ENCODE measurements at places on chromosomes 5 and 9.

DNA sequence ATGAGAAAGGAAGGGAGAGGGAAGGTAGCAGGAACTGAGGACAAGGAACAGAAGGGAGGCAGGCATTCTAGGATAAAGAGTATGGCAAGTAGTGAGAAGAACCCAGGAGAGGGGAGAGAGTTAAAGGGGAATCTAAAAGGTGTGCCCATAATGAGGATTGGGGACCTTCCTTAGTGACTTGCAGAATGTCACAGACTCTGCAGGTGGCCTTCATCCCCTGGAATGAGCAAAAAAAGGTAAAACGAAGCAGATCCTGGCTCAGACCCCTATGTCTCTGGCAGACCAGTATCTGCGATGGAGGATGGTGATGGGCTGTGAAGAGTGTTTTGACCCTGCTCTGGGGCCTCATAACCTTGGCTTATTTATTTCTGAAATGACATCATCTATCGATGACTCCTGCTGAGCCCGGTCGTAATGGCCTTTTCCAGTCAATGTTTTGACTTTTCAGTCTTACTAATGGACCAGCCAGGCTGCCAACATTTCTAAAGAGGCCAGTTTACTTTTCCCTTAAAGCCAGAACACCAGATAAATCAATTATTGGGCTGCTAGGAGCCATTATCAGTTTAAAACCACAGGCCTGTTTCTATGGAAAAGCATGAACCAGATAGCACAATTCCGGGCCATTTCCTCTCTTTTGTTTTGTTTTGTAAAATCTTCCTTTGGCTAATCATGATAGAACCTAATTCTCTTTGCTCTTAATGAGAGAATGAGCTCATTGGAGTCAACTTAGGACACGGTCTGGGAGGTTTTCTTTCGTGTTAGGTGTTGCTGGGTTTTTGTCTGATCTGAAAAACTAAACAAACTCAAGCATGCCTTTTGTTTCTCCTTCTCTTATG lies 3.1 kb downstream of the TMOD1 start:
- no peak for DNase-seq

DNA sequence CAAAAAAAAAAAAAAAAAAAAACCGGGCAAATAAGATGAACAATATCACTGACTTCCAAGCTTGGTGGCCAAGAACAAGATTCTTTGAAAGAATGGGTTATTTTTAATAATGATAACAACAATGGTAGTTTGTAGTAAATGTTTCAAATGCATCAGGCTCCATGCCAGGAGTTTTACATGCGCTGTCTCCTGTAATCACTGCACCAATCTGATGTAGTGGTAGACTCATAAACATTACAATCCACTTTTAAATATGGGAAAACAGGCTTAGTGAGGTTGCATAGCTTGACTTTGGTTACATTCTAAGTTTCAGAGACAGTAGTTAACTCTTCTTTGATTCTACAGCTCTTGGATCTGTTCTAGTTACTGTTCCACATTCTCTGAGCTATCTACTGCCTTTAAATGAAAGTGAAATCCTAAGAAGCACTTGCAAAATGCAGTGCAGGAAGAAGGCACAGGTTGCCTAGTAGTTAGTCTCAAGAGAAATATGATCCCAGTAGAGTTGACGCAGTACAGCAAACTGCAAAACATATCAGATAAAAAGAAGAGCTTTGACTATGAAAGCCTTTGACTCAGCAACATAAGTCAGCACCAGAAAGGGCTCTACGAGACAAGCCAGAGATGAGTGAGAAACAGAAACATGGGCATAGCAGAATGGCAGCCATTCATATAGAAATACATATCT lies 62.1 kb downstream of the PDE4D start:
- DNase-seq, result no peak

- no peak for DNase-seq
These were observed 44.1 kb upstream of the SUB1 start for GRCh38 chr5:32541241-32541640.

DNA sequence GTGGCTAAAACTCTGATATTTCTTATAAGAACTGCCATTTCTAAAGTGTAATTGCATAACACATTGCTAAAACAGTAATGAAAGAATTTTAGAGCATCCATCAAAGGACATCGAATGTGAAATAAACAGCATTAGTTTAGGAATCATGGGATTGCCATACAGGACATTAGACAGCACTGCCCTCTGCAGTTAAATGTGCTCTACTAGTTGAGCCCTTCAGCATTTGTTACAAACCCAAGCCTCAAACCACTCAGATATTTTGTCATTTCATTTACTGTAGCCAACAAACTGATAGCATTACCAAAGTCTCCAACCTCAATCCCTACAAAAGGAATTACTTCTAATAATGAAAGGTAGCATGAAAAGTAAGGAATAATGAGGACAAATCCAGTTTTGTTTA lies 116.8 kb upstream of the COX7C start:
- DNase-seq, result no peak

DNA sequence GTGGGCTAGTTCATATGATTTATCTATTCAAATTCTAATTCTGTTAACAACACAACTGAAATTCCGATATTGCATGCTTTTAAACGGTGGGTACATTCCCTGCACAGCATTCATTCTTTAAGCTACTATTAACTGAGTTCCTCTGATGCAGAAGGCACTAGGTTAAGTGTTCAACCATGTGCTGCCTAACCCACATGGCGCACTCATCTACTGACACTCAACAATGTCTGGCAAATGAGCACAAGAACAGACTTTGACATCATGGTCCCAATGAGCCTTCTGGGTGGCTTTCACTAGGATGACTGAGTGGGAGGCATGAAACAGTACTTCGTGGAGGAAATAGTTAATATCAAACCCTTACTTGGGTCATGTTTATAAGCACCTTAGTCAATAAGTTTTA lies 10.2 kb downstream of the NREP start:
- DNase-seq, result no peak

- no peak for DNase-seq
These were observed 35.5 kb upstream of the ASS1 start for GRCh38 chr9:130409246-130409645.

GRCh38 chr9:127005770-127006314 lies 91.3 kb downstream of the RALGPS1 start:
- no peak for DNase-seq

- no peak for DNase-seq
These were observed 109.8 kb upstream of the TBC1D2 start for GRCh38 chr9:98365227-98365669.

DNA sequence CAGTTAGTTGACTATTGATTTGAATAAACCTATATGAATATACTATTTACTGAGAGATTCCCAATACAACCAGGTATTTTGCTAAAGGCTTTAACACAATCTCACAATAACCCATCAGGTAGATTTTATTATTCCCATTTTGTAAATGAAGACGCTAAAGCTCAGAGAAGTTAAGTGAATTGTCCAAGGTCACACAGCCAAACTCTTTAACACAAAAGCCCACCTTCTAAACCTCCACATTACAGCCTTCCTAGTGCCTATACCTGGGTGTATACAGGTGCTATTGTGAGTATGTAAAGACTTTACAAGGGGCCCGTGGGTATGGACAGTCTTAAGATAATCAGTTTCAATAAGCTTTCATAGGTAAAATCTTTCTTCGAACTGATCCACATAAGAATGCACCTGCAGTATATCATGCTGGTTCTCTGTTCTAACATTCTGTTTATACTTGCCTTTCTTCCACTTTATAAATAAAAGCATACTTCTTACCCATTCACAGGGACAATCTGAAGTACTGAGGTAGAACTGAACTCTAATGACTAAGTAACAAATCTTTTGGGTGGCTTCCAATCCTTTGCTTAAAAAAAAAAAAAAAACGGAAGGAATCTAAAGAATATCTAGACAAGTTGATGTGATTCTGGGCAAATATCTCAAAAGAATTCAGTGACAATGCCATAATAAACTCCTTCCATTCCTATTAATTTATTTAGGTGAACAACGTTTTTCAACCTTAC lies 59.1 kb downstream of the PJA2 start:
- no peak for DNase-seq

- DNase-seq, result no peak
These were observed 284.8 kb downstream of the CTNND2 start for GRCh38 chr5:11619339-11620024.

DNA sequence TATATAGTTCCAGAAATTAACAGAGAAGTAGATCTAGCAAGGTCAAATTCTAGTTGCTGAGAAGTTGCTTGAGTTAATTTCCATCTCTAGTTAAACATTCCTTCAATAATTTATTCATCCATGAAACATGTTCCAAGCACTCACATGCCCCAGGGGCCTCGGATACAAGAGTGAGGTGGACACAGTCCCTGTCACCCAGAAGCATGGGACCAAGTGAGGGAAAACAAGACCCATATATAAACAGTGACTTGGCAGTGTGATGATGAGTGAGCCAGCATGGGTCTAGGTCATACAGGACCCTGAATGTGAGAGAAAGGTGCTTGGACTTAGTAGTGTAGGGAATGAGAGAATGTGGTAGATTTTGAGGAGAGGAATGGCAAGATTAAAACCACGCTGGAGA lies 216.9 kb downstream of the TTLL11 start:
- DNase-seq, result no peak

GRCh38 chr9:101791938-101792337 lies 53.5 kb upstream of the GRIN3A start:
- no peak for DNase-seq

DNA sequence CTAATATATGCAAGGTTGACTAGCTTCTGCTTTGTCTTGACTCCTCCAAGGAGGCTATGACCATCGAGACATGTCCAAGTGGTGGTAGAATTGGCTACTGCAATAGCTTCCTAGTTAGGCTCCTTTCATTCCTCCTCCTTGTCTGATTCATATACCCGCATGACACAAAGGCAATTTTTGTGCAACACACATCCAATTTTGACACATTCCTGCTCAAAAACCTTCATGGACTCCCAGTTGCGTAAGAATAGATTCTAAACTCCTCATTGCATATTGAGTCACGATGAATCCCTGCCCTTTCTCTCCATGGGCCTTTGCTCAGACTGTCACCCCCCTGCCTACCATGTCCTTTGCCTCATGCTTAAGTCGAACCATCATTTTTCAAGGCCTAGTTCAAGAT lies 344.5 kb downstream of the ACTL7B start:
- DNase-seq, result no peak

DNA sequence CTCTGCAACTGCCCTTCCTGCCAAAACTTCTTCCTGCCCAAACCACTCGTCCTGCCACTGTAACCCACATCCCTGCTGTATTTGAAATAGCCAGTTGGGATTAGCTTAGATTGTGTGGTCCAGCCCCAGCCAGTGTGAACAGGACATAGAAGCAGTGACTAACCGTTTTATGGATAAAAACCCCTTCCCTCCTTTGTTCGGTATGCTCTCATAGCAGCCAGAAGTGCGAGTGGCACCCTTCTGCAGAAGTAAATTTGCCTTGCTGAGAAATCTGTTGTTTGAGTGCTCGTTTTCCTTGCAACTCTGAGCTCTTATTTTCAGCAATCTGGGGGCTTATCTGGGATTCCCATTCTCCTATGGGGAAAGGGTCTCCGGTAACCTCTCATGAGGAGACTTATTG lies 470.0 kb downstream of the PRDM9 start:
- no peak for DNase-seq

GRCh38 chr9:24132244-24132643 lies 306.2 kb upstream of the ELAVL2 start:
- no peak for DNase-seq

GRCh38 chr9:119639287-119639955 lies 270.2 kb upstream of the BRINP1 start:
- no peak for DNase-seq

GRCh38 chr9:131104016-131104740 lies 7.8 kb downstream of the AIF1L start:
- DNase-seq, result no peak

- DNase-seq, result no peak
These were observed 82.7 kb upstream of the TAF11L2 start for GRCh38 chr5:17415321-17415758.

GRCh38 chr5:60597572-60598320 lies 102.2 kb downstream of the DEPDC1B start:
- DNase-seq, result no peak

DNA sequence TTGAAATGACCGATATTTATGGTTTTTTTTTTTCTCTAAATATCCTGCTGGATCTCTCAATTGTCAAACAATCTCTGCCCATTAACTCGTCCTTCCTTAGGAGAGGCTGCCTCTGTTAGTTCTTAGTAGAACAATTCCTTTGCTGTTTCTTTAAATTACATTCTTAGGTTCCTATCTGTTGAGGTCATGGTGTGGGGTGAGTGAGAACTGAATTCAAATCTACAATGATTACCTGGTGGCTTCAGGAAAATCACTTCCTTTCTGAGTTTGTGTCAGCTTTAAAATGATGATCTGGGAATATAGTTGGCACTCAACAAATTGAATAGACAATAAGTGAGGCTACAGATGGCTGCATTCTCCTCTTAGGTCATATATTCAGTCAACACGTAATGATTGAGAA lies 82.1 kb upstream of the TNFSF8 start:
- no peak for DNase-seq

- no peak for DNase-seq
These were observed 77.9 kb downstream of the CTSL start for GRCh38 chr9:87803623-87804345.

- DNase-seq, result no peak
These were observed 484.9 kb downstream of the TMEM38B start for GRCh38 chr9:106179191-106179590.

- DNase-seq, result no peak
These were observed 279.9 kb downstream of the ASTN2 start for GRCh38 chr9:117134826-117135500.

DNA sequence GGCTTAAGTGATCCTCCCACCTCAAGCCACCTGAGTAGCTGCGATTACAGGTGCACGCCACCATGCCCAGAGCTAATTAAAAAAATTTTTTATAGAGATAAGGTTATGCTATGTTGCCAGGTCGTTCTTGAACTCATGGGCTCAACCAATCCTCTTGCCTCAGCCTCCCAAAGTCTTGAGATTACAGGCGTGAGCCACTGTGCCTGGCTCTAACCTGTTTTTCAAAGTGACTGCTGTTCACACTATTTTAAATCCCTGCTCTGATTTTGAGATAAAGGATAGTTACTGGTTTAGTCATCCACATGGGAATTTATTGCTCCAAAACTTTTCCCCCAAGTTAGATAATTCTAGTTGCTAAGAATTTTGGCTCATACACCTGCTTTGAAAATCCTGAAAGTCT lies 48.2 kb upstream of the MTMR12 start:
- DNase-seq, result no peak

DNA sequence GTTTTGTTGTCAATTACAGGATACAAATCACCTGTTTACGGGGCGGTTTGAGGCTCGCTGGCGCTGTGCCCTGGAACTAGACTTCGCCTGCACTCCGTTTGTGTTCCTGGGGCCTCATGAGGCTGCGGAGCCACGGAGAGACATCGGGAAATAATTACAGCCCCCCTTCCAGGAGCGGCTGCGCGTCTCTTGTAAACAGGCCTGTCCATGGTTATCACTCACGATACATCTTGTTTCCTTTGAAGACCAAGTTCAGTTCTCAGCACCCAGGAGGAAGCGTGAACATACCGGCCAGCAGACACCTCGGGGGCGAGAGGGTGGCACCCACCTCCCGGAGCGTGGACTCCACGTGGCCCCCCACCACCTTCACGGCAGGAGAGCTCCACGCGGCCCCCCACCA lies 297.1 kb upstream of the IRX4 start:
- no peak for DNase-seq
